ENCODE measurements at places on chromosomes 5 and 9.

- DNase-seq, result peak; percentile 34
Observed at GRCh38 chr9:38417003-38417945, 7.0 kb downstream of the IGFBPL1 start.

- DNase-seq, result no peak
Observed at GRCh38 chr5:10352430-10353240, 860 bp upstream of the MARCHF6 start.

DNA sequence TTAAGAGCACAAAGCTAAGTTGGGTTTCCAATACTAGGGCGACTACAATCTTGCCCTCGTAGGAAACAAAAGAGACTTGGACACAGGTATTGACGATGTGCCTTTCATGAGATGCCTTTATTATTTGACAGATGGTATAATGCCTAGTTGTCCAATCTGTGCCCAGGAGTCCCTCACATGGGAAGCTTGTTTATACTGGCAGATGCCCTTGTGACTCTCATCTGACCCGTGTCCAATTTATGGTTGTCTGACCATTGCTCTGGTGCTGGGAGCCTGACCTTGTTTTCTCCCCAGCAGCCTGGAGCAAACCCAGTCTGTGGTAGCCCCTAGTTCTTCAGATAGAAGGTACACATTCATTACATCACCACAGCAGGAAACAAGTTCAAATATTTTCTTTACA, 511.7 kb downstream of the AGTPBP1 start:
- no peak for DNase-seq

DNA sequence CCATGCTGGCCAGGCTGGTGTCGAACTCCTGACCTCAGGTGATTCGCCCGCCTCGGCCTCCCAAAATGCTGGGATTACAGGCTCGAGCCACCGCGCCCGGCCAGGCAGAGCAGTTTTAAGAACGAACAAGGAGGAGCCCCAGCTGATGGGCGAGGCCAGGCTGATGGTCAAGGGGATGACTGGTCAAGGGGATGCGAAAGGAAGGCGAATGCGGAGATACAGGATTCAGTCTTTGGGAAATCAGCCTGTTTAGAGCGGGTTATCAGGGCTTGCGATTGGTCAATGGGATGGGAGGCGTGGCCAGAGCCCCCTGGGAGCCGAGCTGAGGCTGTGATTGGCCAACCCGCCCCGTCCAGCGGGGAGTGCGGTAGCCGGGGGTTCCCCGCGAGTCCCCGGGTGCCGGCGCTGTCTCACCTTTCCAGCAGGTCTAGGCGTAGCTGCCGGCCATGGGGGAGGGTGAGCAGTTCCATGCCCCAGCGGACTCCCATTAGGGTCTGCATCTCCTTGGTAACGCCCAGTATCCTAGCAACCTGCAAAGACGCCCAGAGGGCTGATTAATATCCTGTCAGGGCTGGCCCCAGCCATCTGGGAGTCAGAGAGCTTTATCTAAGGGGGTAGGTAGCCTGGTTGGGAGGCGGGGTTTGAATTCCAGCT, 7.5 kb upstream of the TOR2A start:
- peak; percentile 75 for DNase-seq

DNA sequence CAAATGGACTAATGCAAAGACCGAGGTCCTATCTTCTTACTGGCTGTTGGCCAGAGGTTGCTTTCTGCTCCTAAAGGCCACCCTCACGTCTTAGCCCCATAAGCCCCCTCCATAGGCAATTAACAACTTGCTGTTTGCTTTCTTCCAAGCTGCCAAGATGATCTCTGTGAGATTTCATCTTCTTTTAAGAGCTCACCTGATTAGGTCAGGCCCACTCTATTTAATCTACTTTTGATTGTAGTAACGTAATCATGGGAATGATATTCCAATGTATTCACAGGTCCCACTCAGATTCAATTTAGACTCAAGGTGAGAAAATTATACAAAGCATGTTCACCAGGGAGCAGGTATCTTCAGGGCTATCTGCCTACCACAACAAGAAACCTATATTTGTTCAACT, 84.4 kb upstream of the RAD23B start:
- DNase-seq, result no peak

DNA sequence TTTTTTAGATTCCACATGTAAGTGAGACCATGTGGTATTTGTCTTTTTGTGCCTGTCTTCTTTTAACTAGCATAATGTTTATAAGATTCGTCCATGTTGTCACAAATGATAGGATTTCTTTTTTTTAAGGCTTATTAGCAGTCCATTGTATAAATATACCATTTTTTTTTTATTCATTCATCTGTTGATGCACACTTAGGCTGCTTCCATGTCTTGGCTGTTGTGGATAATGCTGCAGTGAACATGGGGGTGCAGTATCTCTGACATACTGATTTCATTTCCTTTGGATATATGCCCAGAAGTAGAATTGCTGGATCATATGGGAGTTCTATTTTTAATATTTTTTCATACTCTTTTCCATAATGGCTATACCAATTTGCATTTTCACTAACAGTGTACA, 48.7 kb downstream of the KIAA1958 start:
- DNase-seq, result no peak

DNA sequence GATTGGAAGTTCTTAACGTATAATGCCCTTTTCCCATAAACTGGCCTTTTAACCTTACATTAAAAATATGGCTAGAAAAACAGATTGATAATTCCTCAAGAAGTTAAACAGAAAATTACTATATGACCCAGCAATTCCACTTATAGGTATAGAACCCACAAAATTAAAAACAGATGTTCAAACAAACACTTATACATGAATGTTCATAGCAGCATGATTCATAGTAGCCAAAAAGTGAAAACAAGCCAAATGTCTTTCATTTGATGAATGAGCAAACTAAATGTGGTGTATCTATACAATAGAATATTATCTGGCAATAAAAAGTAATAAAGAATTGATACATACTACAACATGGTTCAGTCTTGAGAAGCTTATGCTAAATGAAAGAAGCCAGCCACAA, 35.5 kb downstream of the POU5F2 start:
- DNase-seq, result no peak

GRCh38 chr5:172707285-172708182, 63.5 kb downstream of the DUSP1 start:
- peak; percentile 57 for DNase-seq

GRCh38 chr5:54045077-54045792, 265.1 kb downstream of the ARL15 start:
- DNase-seq, result peak; percentile 37

All from bronchial epithelial cell (primary cell).